ENCODE measurements at places on chromosomes 13 and 19.

GRCh38 chr19:56137405-56137804, 3.7 kb upstream of the ZNF444 start:
- no peak for DNase-seq

DNA sequence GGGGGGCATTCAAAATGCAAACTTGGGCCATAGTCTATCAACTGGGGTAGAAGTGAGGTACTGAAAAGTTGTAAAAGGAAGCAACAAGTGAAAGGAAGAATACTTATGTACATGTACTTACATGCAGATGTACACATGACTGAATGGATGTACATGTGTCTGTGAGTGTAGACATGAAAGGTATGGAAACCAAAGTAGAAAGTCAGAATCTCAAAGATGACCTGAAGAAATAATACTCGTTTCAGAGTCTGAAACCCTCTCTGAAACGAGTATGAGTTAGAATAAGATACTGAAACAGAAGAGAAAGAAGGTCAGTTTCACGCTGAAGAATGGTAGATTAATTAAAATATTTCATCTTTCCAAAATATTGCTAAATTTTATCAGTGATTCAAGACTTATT, 13.9 kb downstream of the DZIP1 start:
- DNase-seq = no peak

DNA sequence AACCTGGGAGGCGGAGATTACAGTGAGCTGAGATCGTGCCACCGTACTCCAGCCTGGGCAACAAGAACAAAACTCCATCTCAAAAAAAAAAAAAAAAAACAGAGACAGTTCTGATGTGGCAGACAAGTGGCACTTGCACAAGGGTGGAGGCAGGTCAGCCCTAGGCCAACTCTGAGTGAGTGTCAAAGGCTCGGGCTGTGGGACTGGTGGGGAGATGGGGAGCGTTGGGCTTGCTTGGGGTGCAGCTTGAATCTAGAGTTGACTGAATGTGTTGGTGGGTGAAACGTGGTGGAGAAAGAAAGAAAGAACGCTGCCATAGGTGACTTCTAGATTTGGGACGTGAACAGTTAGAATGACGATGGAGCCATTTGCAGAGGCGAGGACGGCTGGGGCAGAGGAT, 121.3 kb upstream of the SPACA7 start:
- DNase-seq = no peak

- DNase-seq = no peak
These were observed 1.6 kb upstream of the CACNG6 start for GRCh38 chr19:53989600-53990533.

- DNase-seq = no peak
These were observed 6.5 kb downstream of the MAB21L1 start for GRCh38 chr13:35469806-35470525.

GRCh38 chr13:20995245-20995838, 66.0 kb downstream of the LATS2 start:
- DNase-seq = no peak

DNA sequence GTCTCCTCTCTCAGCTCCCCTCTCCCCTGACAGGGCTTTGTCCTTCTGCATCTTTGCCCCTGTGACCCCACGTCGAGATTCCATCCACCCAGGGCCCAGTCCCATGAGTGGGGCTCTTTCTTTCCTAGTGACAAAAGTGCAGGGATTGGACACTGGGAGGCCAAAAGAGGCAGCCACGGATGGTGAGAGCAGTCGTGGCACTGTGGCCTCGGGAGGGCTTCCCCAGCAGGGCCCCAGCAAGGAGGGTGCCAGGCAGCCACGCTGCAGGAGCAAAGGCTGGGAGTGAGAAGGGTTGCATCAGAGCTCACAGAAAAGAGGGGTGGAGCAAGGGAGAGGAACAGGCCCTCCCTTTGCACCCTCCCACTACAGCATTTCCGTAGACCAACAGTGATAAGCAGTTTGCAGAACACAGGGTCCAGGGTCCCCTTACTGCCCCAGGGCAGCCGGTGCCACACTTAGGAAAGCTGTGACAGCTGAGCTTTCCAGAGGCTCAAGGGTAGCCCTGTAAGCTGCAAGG, 4.9 kb downstream of the ZSCAN1 start:
- no peak for DNase-seq

DNA sequence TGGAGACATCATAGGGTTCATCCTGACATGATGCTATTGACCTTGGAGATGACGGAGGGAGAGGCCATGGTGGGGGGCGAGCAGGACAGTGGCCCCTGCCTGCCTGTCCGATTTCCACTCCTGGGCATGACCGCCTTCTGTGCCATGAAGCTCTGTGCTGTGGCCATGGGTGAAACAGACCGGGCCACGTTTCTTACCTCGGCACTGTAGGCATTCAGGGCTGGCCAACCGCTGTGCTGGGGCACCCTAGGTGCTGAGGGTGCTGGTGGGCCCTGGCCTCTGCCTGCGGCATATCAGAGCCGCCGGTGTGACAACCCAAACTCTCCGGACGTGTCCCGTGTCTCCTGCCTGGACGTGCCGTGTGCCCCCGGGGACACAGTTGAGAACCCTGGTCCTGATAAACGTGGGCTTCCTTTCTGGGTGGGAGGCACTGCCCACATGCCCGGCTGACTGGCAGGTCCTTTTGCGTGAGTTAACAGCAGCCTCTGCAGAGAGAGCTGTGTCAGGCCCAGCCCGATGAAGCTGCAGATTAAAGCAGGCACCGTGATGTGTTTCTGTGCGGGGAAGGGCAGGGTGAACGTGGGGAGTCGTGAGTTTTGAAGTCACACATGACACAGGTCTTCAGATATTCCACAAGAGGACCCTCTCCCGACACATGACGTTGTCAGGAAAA, 46.5 kb downstream of the TMEM255B start:
- no peak for DNase-seq

DNA sequence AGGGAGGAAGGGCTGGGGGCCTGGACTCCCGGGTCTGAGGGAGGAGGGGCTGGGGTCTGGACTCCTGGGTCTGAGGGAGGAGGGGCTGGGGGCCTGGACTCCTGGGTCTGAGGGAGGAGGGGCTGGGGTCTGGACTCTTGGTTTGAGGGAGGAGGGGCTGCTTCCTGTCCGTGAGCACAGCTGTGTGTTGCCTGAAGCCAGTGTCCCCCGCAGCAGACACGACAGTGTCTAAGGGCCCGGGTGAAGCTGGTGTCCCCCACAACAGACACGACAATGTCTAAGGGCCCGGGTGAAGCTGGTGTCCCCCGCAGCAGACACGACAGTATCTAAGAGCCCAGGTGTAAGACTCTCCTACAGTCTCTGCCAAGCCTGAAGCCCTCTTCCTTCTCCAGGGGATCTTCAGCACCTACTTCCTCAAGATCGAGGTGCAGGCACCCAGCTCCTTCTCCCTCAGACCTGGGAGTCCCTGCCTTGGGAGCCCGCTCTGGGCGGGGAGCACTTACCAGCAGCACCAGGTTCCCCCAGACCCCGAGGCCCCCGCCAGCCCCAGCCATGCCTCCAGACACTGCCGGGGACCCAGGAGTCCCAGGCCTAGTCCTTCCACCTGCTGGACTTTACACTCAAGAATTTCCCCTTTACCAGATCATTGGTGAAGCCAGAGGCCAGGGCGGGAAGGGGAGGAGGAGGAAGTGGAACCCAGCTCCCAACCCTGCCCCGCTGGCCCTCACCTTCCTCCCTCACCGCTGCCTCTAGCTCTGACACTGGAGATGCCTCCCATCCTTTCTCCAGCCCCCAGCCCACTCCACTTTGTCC, at the start of gene PTPRH:
TSS of gene PTPRH (minus strand) at position 622 of the 813 bp plus-strand sequence. CDS start at position 554, 68 bp downstream.
- DNase-seq = no peak

GRCh38 chr13:40520916-40521315, 145.5 kb downstream of the FOXO1 start:
- DNase-seq = no peak

- peak; percentile 68 for DNase-seq
These were observed 4.4 kb upstream of the ZNF681 start for GRCh38 chr19:23762884-23763711.

DNA sequence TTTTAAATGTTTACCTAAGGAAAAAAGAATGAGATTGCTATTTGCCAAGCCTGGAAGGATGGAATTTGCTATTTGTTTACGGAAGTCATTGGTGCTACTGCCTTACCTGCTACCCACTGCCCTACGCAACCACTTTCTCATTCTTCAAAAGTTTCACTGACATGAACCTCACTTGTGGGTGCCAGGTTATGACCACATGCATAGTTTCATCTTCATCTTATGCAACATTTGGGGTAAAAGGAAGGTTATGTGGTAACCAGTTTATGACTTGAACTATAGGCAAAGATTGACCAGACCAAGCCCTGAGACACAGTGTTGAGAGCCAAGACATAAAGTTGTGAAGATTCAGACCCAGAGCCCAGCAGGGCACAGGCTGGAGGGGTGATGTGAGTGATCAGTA, 142.5 kb downstream of the LACC1 start:
- DNase-seq = no peak

- DNase-seq = no peak
These were observed 3.9 kb downstream of the SLC25A41 start for GRCh38 chr19:6429419-6430221.

- no peak for DNase-seq
These were observed 522.6 kb downstream of the RFC3 start for GRCh38 chr13:34340534-34340933.

GRCh38 chr19:32813862-32814425, 55.6 kb downstream of the SLC7A9 start:
- no peak for DNase-seq

DNA sequence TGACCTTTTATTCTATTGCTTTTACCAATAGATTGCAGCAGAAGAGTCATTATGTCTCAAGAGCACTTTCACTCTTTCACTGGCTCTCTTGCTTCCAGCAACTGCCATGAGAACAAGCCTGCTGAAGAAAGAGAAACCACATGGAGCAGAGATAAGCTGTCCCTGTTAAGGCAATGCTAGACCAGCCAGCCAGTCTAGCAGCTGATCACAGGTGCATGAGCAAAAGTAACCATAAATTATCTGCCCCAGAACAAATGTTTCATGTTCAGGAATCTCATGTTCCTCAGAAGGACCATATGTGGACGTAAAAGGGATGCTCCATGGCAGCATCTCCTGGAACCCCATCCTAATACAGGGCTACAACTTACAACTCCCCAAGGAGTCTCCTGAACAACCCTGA, 20.4 kb upstream of the DCLK1 start:
- DNase-seq = no peak

GRCh38 chr13:88761145-88761544, 1090.0 kb downstream of the SLITRK5 start:
- no peak for DNase-seq

DNA sequence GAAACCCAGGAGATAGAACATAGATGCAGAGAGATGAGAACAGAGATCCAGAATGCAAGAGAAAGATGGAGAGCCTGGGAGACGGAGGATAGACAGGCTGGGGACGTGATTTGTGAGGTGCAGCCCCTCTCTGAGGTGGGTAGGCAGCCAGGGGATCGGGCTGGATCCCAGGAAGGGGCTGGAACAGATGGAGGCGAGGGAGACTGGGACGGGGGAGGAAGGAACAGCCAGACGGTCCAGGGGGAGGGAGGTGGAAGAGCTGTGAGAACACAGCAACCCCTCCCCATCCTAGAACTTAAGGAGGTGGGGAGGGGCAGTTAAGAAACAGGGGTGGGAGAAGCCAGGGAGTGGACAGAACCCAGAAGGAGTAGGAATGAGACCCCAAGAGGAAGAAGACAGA, 3.1 kb downstream of the SLC17A7 start:
- no peak for DNase-seq

DNA sequence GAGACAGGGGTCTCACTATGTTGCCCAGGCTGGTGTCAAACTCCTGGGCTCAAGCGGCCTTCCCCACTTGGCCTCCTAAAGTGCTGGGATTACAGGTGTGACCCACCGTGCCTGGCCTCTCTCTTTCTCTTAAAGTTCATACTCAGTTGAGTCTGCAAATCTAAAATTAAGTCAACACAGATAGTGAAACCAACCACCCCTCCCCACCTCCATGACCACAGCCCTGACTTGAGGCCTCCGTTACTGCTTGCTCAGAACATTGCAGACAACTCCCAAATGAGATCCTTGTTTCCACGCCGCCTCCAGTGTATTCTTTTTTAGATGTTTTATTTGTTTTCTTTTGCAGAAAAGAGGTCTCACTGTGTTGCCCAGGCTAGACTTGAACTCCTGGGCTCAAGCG, 94.4 kb downstream of the CACNA1A start:
- no peak for DNase-seq

DNA sequence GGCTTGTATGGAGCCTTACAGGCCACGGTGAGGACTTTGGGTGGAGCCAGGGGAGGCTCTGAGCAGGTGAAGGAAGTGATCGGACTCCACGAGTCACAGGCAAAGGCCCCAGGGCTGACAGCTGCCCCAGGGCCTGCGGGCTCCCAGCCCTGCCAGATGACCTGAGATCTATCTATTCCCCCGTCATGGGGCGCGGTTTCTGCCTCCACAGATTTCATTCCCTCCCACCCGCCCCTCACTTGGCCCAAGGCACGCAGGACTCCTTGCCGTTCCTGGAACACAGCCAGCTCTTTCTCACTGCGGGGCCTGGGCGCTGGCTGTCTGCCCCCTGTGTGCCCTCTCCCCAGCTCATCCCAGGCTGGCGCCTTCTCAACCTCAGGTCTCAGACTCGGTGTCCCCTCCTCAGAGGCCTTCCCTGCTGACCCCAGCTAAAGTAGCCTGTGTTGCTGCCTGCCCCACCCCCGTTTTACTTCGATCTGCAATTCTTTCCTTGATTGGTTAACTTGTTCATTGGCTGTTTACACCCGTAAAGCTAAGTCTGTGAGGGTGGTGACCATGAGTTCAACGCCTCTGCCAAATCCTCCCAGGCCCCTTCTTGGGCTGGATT, 13.9 kb upstream of the PAK4 start:
- no peak for DNase-seq

DNA sequence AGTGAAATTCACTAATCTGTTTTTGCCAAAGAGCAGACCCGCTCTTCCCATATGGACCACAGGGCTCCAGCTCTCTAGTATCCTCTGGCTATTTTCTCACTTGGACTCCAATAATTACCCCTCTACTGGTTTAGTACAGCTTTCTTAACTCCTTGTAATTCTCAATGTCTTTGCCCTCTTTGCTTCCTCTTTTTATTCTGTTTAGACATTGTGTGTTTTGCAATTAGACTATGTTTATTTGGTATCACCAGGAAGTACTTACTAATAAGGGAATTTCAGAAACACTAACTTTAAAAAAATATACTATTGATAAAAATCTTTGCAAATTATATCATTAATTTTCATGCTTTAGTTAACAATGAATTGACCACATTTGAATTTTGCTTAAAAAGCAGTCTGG, 111.6 kb upstream of the OBI1 start:
- no peak for DNase-seq

- no peak for DNase-seq
These were observed 31.4 kb upstream of the MPHOSPH8 start for GRCh38 chr13:19601749-19602725.

DNA sequence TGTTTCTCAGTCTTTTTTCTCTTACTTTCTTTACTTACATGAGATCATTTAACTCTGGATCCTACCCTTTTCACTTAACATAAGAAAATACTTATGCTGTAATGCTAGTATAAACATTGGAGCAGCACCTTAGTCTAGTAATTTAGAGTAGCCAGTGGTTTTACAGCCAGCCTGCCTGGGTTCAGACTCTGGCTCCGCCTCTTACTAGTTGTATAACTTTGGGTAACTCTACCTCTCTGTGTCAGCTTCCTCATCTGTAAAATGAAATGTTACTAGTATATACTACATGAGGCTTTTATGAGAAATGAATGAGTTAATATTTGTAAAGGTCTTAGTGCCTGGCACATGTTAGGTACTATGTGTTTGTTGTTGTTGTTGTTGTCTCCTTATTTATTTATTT, 5.6 kb downstream of the CDADC1 start:
- DNase-seq = no peak

GRCh38 chr13:75787249-75787928, 151.3 kb downstream of the LMO7 start:
- no peak for DNase-seq

GRCh38 chr13:49246850-49247642, 679 bp upstream of the CDADC1 start:
- no peak for DNase-seq

- no peak for DNase-seq
These were observed 1.7 kb upstream of the DNAJB1 start for GRCh38 chr19:14519860-14520407.
